Adrenal gland (tissue), 19 donors: ENCODE measurements at places on chromosomes 2 and 18. TPM values are rescaled to one million over a fixed set of nuclear protein-coding genes. Genes with fewer than 3 reads are reported as not detected.
A peak's percentile ranks its signal among the peaks of the same experiment; 100 is the strongest.

DNA sequence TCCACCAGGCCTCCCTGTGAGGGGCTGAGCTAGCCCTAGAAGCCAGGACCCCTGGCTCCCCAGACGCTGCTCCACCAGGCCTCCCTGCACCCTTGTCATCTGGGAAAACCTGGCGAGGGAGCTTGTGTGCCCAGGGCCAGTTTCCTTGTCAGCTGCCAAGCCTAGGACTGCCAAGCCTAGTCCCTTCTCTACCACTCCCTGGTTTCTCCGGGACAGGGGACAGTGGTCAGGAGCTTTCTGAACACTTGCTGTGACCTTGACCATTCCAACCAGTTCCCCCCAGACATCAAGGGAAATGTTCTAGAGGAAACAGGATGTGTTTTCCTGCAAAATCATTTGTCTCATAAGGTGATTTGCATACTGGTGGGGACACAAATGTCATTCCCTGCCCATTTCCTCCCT, 41.3 kb upstream of the MRPL33 start:
- H3K4me1 ChIP-seq, result peaks cover 62% of the 10 kb centered on the region
- H3K4me3 ChIP-seq, result no peak overlapping the region
- peak overlapping the region; percentile 55 for H3K27ac ChIP-seq
- no peaks in the 10 kb centered on the region for H3K27me3 ChIP-seq
- DNase-seq, result peak; percentile 67
- no peaks in the 10 kb centered on the region for H3K36me3 ChIP-seq

DNA sequence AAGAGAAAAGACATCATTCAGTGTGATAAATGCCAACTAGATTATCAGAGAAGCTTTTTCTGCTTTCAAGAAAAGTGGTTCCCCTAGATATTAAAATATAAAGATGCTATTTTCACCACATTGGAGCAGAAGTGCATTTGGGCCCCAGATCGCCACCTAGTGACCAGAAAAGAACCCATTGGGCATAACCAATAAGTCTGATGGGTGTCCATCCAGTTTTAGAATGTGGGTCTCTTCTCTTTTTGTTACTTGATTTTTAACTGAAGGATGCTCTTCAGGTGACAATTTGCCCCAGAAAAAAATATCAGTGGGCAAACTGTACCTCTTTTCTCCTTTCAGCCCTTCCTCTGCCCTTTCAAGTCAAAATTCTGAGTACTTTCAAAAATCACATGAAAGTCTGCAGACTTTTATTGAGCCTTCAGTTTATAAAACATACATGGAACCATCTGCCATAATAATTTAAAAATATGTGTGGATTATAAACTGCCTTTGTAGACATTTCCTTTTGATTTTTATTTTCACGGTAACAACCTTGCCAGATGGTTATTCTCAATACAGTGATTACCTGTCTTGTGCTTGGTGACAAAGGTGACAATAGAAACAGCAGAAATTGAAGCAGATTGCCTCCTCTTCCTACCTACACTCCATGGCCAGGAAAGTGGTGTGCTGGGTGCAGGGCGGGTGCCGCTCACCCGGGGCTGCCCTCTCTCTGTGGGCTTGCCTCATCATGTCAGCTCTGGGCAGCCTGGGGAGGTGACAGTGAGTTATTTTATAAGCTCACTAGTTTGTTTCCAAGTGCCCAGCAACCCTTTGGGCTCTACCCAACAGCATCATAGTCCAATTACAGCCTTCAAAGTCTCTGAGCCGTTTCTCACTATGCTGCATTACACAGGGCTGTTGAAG, 124.5 kb downstream of the DCDC2C start:
- H3K4me3 ChIP-seq, result no peak overlapping the region
- DNase-seq, result peak; percentile 59
- no peak overlapping the region for H3K27ac ChIP-seq

The SCYGR4 gene
- total RNA-seq, result not detected

The TMEM37 gene
- total RNA-seq, result 11.3 TPM

DNA sequence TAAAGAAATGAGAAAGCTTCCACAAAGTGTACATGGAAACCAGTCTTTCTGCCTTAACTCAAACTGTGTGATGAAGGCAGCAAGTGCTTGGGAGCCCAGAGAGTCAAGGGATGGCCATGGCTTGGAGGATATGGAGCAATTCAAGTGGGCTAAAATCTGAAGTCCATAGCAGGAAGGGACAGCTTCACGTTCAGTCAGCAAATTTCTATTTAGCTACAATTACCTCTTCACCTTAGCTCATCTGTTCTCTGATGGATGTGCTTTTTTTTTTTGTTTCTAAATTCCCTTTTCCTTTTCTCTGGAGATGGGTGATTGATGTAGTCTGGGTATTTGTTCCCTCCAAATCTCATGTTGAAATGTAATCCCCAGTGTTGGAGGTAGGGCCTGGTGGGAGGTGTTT, 4.9 kb upstream of the IL1A start:
- no peaks in the 10 kb centered on the region for H3K4me1 ChIP-seq
- H3K27me3 ChIP-seq, result no peaks in the 10 kb centered on the region
- no peak overlapping the region for H3K27ac ChIP-seq
- DNase-seq, result no peak

The EN1 gene
- 0.39 TPM for total RNA-seq

The DUSP19 gene
- 5.5 TPM for total RNA-seq

The MATN3 gene
- not detected for total RNA-seq

DNA sequence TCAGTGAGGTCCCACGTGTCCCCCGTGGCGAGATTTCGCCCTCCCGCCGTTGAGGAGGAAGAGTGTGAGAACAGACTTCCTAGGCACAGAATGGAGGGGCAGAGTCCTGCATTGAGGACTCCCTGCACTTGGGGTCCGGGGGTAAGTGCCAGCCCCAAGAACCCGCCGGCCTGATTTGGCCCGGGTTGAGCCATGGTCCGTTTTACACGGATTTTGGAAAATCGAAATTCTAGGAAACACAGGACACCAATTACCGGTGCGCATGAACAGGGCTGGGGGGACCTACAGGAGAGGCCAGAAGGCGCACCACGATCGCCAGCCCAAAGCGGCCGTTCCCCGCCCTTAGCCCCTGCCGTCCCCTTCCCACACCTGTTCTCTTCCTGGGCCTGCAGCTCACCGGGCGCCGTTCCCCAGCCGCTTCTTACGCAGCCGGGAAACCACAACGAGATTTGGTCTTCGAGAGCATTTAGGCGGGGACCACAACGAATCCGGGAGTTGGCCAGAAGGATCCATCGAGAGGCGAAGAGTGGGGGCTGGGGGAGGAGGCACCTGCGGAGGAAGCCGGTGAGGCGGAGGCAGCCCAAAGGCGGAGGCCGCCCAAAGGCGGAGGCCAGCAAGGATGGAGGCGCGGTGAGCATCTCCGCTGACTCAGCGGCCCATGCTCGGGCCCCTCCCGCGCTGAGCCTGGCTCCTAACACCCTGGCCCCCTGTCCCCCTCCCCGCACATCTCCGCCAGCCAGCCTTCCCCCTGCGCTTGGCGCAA, 464 bp upstream of the TLX2 start:
- peaks cover 80% of the 10 kb centered on the region for H3K27me3 ChIP-seq
- H3K4me3 ChIP-seq, result no peak overlapping the region

DNA sequence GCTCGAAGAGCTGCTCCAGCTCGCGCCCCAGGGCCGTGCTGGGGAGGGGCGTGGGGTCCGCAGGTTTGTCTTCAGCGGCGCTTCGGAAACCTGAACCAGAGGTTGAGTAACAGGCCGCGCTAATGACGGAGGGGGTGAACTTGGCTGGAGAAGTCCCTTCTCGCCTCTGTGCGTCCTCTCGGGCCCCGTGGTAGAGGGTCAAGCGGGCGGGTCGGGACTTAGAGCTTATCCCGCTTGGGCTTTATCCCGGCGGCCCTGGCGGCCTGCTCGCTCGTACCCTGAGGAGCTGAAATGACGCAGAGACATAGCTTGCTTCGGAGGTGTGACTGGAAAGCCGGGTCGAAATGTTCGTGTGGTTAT, 479 bp downstream of the RNMT start:
- no peaks in the 10 kb centered on the region for H3K27me3 ChIP-seq
- peaks cover 6% of the 10 kb centered on the region for H3K4me1 ChIP-seq
- peak overlapping the region; percentile 93 for H3K27ac ChIP-seq
- DNase-seq, result peak; percentile 79
- no peaks in the 10 kb centered on the region for H3K36me3 ChIP-seq
- H3K4me3 ChIP-seq, result peak overlapping the region; percentile 84

DNA sequence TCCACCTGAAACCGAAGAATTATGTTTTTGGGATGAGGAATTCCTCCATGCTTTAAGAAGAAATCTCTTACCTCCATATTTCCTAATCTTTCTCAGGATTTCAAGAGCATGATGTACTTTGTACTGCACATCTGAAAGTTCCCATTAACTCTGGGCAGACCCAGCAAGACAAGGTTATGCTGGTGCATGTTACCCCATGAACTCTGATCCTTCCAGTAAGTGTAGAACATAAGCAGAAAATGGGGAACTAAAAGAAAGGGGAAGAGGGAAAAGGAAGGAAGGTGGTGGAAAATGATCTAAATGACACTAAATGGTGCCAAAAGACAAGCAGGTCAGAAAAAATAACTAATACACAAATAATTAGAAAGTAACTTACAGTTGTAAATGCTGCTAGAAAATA, 50.7 kb downstream of the STRN start:
- no peaks in the 10 kb centered on the region for H3K36me3 ChIP-seq
- DNase-seq, result no peak
- H3K4me1 ChIP-seq, result peaks cover 13% of the 10 kb centered on the region
- no peaks in the 10 kb centered on the region for H3K27me3 ChIP-seq

DNA sequence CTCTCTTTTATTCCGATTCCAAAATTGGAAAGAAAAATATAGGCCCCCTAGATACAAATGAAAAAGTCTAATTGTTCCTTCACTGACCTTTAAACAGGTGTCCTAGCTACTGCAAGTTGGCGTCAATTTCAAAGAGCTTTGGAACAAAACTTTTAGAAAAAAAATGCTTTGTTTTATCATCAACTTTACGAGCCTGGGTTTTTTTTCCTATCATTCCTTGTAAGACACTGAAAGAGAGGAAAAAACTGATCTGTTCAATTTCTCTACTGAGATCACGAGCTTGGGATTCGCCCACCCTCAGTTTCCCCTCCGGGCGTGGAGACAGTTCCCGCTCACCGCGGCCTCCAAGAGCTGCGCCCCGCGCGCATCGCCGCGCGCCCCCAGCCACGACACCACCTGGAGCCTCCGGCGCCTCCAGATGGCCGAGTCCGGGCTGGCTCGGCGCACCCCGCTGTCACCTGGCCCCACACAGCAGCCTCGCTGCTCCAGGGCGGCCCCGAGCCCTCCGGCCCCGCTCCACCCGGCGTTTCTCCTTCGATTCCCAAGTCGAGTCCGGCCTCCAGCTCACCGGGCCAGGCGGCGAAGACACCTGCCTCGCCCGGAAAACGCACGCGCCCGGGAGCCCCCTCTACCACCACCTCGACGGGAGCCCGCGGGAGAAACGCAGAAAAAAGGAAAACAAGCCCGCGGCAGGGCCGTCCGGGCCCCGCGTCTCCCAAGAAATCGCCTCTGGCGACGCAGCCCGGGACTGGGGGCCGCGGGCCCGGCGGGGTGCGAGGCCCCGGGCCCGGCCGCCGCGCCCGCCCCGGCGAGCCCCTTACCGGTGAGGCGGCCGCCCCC, 656 bp downstream of the TBC1D8 start:
- no peaks in the 10 kb centered on the region for H3K4me1 ChIP-seq
- H3K4me3 ChIP-seq, result no peak overlapping the region
- H3K27me3 ChIP-seq, result no peaks in the 10 kb centered on the region
- peak; percentile 44 for DNase-seq

- DNase-seq, result no peak
- no peaks in the 10 kb centered on the region for H3K36me3 ChIP-seq
- H3K27me3 ChIP-seq, result no peaks in the 10 kb centered on the region
- H3K4me1 ChIP-seq, result no peaks in the 10 kb centered on the region
- H3K27ac ChIP-seq, result no peak overlapping the region
Observed at GRCh38 chr2:228417956-228418355, 236.5 kb upstream of the SPHKAP start.

- no peak overlapping the region for H3K4me3 ChIP-seq
- DNase-seq, result no peak
- H3K27me3 ChIP-seq, result no peaks in the 10 kb centered on the region
Observed at GRCh38 chr2:138009622-138010021, 45.3 kb downstream of the HNMT start.

The IL36A gene
- total RNA-seq, result not detected

DNA sequence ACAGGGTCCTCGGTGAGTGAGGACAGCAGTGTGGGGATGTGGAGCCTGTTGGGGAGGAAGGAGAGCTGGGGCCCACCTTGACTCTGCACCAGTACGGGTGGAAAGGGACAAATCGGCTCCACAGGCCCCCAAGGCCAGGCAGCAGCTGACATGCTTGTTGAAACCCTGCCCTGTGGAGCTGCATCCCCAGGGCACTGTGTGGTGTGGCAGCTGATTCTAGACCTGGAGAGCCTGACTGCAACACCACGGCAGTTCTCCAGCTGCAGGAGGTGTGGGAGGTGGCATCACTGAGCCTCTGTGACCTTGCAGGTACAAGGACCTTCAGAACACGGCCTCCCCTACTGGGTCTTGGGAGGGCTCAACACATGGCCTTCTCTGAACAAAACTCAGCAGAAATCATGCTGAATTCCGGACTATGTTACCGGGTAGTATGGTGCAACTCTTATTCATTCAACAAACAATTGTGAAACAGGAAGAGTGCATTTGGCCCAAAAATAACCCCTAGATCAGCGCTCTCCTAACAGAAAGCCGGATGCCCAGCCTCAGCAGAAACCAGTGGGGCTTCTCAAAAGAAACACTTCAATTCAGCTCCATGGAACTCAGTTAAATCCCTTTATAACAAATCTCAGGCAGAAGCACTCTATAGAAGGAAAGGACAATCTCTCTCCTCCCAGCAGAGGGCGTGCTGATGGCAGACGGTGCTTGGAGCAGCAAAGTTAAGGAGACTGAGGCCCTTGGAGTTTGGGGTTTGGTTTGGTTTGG, 104.4 kb upstream of the SALL3 start:
- no peak overlapping the region for H3K27ac ChIP-seq
- no peaks in the 10 kb centered on the region for H3K36me3 ChIP-seq
- H3K4me1 ChIP-seq, result no peaks in the 10 kb centered on the region
- H3K27me3 ChIP-seq, result peaks cover 13% of the 10 kb centered on the region
- H3K4me3 ChIP-seq, result no peak overlapping the region

DNA sequence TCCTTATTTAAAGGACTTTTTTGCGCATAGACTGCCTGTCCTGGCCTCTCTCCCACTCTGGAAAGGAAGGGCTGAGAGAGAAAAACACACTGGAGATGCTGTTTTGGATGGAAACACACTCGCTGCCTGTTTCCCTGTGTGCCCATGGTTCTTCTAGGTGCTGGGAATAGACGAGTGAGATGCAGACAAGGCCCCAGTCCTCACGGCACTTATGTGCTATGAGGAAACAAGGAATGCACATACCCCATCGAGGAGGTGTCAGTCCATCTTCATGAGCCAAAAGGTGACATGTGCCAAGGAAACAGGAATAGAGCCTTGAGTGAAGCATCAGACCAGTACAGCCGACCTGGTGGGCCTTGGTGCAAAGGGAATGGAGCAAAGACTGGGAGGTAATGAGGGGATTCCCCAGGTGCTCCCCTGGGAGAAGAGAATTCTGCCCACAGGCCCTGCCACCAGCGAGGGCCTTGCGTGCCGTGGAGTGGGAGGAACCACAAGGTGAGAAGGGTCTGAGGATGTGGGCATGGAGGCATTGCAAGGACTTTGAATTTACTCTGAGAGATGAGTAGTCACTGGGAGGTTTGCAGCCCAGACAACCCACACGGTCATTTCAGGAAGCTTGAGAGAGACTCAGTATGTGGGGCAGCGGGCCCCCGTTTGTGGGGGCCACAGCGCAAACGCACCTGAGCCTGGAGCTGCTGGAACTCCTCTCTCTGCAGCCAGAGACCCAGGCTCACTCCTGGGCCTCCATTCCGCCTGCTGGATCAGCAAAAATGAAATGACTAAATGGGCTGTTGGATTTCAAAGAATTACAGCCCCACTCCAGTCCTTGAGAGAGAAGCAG, 197.5 kb upstream of the COPS8 start:
- H3K4me1 ChIP-seq, result no peaks in the 10 kb centered on the region
- H3K4me3 ChIP-seq, result no peak overlapping the region
- DNase-seq, result no peak
- no peaks in the 10 kb centered on the region for H3K27me3 ChIP-seq
- no peaks in the 10 kb centered on the region for H3K36me3 ChIP-seq
